ENCODE measurements at places on chromosomes 4 and X.

DNA sequence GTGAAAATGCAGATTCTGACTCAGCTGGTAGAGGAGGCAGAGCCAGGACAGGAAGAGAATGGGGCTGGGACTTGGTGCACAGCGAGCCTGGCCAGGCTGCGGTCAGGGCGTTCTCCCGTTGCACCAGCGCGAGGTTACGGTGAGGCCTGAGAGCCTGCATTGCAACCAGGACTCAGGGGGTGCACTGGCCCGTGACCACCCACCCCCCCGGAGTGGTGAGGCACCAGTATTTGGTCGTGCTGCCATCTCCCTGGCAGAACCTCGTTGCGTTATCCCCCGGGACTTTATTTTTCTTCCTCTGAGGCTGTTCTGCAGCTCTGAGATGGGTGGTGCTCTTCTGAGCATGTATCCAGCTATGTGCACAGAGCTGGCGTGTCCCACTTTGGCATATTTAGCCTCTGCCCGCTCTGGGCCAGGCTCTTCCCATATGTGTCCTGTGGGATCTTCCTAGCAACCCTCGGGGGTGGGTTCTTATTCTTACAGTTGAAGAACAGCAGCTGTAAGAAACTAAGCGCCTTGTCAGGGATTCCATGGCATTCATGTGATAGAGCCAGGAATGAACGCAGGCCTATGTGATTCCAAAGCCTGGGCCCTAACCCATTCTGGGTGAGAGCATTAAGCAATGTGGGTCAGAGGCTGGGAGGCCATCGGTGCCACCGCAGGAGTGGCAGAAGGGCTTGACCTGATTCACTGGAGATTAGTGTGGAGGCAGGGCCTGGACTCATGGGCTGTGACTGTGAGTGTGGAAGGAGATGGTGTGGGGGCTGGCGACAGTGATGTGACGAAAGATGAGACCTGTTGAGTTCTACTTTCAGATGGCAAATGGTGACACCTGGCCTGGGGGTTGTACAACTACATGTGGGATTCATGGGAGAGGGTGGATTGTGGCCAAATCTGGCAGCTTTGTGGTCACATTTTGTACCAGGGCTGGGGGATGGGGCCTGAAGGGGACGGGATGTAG is 3.1 kb downstream of the TADA2B start:
- no peaks in the 10 kb centered on the region for H3K27me3 ChIP-seq
- peaks cover 4% of the 10 kb centered on the region for H3K4me1 ChIP-seq
- H3K27ac ChIP-seq, result no peak overlapping the region
- H3K36me3 ChIP-seq, result no peaks in the 10 kb centered on the region
- DNase-seq, result no peak

GRCh38 chrX:31036895-31037294 is 34.9 kb downstream of the FTHL17 start:
- H3K27ac ChIP-seq, result no peak overlapping the region
- peak; percentile 38 for DNase-seq
- no peak overlapping the region for H3K4me3 ChIP-seq

GRCh38 chr4:169098969-169099690 is 89.1 kb upstream of the CBR4 start:
- H3K4me1 ChIP-seq, result no peaks in the 10 kb centered on the region
- DNase-seq, result no peak
- H3K27ac ChIP-seq, result no peak overlapping the region
- peaks cover 2% of the 10 kb centered on the region for H3K36me3 ChIP-seq
- H3K27me3 ChIP-seq, result no peaks in the 10 kb centered on the region

DNA sequence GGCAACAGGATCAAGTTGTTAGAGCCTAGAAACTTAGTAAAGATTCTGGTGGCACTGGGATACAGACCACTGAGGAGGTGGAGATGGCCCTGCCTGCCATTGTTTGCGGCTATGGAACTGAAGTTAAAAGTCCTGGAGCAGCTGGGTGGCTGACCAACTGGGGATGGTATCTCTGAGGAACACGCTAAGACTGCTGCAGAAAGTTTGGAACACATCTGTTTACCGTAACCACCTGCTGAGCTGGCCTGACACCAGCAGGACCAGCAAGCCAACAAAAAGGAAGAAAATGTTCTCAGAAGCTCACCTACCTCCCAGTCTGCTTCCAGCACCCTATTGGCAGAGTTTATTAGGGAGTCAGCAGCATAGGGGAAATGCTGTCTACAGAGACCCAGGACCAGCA is 17.4 kb upstream of the PACRGL start:
- no peaks in the 10 kb centered on the region for H3K4me1 ChIP-seq
- DNase-seq, result no peak
- H3K27ac ChIP-seq, result no peak overlapping the region
- no peaks in the 10 kb centered on the region for H3K27me3 ChIP-seq
- H3K36me3 ChIP-seq, result no peaks in the 10 kb centered on the region
- no peak overlapping the region for H3K4me3 ChIP-seq

DNA sequence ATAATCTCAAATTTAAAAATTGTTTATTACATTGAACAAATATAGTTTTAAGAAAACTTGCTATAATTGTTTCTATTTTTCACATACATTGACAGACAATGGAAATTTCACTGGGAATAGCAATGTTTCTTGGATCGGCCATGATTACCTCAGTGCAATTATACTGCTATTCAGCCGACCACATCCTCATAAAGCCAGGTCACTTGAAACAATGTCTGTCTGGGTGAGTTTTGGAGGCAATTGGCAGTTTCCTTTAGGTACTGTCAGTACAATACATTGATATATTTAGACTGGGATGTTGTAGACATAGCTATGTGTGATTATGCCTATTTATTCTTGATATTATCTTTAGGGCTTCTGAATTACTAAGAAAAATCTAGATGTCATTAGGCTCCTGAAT is 89.5 kb upstream of the VEGFC start:
- DNase-seq, result no peak
- H3K27me3 ChIP-seq, result no peaks in the 10 kb centered on the region
- H3K4me3 ChIP-seq, result no peak overlapping the region
- H3K4me1 ChIP-seq, result no peaks in the 10 kb centered on the region
- no peaks in the 10 kb centered on the region for H3K36me3 ChIP-seq

DNA sequence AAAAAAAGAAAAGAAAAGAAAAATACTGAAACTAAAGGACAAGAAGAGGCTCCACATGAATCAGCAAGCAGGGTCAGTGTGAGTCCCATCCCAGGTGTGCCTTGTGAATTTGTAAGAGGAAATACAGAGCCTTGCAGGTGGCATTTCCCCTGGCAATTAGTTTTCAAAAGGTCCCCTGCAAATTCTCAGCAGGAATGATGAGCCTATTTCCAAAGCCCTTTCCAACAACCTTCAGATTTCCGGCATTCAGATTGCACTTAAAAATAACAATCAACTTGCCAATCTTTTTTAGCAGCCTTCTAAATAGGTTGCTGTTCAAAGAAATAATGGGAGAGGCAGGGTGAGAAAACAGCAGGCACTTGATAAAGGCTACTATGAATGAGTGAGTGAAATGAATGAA is 66.4 kb upstream of the OR13H1 start:
- no peaks in the 10 kb centered on the region for H3K27me3 ChIP-seq
- H3K4me3 ChIP-seq, result no peak overlapping the region
- no peaks in the 10 kb centered on the region for H3K4me1 ChIP-seq
- no peak overlapping the region for H3K27ac ChIP-seq

All from Caco-2 (cell line).